ENCODE measurements at places on chromosomes 12 and 14.
A peak's percentile ranks its signal among the peaks of the same experiment; 100 is the strongest.

DNA sequence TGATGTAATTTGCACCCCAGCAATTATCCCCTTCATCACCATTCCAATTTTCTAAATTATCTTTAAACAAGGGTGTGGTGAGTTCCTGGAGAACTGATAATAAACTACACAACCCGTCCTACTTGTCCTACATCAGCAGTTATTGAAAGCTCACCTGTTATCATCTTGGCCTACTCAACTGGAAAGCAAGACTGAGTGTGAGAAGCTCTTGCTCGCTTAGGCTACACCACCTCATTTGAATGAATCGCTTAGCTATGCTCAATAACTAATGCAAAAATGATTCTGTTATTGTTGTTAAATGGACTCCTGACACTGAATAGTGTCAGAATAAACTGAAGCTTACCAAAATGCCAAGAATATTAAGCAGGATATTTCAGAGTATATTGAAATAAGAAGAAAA, 115.4 kb upstream of the BTG1 start:
- no peak for DNase-seq

GRCh38 chr14:23877111-23877510, 76.5 kb upstream of the DHRS4 start:
- no peak for DNase-seq

DNA sequence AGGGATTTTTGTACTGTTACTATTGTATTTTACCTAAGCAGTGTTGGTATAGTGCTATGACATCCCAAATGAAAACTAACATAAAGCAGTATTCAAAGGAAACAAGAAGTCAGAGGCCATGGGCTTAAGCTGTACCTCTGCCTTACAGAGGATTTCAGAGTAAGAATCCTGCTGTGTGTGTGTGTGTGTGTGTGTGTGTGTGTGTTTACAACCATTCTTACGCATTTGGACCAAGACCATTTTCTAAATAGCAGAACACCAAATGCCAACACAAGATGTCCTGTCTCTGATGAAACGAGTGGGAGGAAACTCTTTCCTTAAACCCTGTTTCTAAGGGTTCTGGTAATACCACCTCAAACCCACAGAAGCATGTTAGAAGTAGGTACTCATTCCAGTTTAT, 64.4 kb downstream of the PPP1R36 start:
- DNase-seq = peak; percentile 42

- DNase-seq = no peak
Measured at GRCh38 chr12:132170637-132171292, 26.5 kb downstream of the NOC4L start.

DNA sequence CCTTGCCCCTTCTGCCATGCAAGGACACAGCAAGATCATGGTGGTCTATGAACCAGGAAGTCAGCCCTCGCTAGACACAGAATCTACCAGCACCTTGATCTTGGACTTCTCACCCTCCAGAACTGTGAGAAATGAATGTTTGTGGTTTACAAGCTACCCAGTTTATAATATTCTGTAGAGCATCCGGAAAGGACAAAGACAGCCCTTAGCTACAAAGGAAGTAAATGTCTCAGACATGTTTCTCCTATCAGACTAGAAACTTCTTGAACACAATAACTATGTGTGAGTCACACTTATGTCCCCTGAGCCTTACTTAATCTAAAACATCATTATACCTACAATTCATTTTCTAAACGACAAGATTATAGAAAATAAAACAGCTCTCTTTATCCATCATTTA, 176.7 kb downstream of the KLHL28 start:
- DNase-seq = no peak

DNA sequence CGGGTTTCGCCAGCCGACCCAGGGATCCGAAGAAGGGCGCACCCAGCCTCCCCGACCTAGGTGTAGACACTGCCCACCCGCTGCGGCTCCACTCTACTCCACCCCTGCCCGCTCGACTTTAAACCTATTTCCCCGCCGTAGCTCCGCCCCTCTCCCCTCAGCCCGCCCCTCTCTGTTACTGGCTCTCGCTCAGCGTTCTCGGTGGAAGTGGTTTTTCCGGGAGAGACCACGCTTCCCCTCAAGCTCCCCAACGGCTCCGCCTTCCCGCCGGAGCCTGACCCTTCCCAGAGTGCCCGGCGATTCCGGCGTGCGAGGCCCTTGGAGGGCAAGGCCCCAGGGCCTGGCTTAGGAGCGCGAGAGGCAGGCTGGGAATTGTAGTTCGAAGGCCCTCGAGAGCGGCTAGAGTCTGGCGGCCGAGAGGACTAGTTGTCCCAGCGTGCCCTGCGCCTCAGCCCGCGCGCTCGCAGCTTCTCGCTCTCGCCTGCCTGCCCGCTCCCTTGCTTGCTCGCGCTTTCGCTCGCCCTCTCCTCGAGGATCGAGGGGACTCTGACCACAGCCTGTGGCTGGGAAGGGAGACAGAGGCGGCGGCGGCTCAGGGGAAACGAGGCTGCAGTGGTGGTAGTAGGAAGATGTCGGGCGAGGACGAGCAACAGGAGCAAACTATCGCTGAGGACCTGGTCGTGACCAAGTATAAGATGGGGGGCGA, at the start of gene PA2G4:
PA2G4 (plus strand) TSS at position 451 of the 706 bp plus-strand sequence; CDS start at position 630, 179 bp downstream.
- DNase-seq = peak; percentile 99

DNA sequence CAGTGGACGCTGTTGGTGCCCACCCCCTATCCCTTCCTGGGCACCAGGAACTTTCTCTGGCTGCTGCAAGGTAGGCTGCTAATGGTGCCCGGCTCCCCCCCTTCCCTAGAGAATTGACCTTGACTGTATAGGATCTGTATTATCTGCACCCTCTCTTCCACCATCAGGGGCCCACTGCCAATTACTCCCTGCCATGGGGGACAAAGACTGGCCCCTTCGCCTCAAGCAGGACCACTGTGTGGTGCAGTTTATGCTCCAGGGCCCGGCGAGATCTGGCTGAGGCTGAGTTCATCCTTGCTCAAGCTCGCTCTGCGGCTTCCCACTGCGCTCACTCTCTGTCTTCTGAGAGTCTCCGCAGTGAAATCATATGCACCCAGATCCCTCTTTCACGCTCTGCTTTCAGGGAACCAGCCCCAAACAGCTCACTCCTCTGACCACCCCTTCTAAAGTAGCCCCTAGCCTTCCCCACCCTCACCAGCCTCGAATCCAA, 95.2 kb downstream of the LGMN start:
- DNase-seq = no peak

DNA sequence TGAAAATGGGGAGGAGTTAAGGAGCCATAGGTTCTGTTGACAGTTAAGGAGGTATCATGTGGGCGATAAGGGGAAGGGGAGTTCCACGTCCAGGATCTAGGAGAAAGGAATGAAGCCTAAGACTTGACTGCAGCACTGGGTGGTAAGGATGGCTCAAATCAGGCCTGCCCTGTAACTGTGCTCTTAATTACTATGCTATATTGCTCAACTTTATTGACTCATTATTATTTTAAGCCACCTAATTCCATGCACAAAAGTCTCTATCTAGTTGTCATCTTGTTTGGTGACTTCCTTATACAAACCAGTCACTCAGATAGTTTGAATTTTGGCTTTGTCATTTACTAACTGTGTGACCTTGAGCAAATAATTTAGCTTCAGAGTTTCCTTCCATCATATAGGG, 242.1 kb upstream of the ARHGAP5 start:
- peak; percentile 9 for DNase-seq

- peak; percentile 80 for DNase-seq
Measured at GRCh38 chr14:31261859-31262731, 54.5 kb upstream of the HECTD1 start.

- DNase-seq = no peak
Measured at GRCh38 chr14:32825058-32825457, 113.6 kb upstream of the NPAS3 start.

GRCh38 chr14:34583525-34583924, 44.0 kb upstream of the EAPP start:
- no peak for DNase-seq

GRCh38 chr12:117091758-117092510, 7.3 kb downstream of the TESC start:
- DNase-seq = no peak

DNA sequence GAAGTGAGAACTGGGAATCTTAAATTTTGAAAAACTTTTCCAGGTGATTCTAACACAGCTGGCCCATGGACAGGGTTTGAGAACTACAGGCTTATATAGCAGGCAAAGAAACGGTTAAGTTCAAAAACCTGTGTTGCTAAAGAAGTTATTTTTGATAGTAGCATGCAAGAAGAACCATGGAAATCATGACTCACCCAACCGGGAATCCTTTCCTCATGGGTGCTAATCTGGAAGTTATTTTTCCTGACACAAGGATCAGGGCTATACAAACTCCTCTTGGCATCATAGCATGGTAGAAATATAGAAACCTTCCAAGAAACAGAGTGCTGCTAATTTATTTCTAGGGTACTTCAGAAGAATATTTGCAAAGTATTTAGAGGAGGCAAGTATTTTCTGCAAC, 588.7 kb downstream of the CCER1 start:
- DNase-seq = peak; percentile 41

- no peak for DNase-seq
Measured at GRCh38 chr12:101074940-101075680, 134.9 kb downstream of the SLC5A8 start.

DNA sequence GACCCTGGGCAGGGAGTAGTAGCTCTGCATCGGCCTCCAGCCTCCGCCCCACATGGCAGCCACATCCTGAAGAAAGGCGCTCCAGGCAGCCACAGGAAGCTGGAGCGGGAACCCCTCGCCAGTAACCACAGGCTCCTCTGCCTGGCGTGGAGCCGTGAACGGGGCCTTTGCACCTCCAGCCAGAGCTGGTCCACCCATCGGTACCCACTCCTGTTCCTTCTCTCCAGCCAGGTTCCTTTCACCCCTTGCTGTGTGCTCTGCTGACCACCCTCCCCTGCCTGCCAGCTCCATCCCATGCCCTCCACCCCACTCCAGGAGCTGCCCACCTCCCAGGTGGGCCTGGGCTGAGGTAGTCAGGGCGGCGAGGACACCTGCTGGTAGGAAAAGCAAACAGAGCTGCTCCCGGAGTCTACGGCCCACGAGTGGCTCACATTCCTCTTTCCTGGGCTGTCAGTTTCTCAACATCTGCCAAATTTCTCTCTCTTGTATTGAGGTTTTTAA, 2.7 kb downstream of the TGFB3 start:
- peak; percentile 73 for DNase-seq

- DNase-seq = no peak
Measured at GRCh38 chr12:103688376-103689063, 101.4 kb downstream of the STAB2 start.

GRCh38 chr14:103721334-103722120, 5.9 kb downstream of the ZFYVE21 start:
- peak; percentile 78 for DNase-seq

DNA sequence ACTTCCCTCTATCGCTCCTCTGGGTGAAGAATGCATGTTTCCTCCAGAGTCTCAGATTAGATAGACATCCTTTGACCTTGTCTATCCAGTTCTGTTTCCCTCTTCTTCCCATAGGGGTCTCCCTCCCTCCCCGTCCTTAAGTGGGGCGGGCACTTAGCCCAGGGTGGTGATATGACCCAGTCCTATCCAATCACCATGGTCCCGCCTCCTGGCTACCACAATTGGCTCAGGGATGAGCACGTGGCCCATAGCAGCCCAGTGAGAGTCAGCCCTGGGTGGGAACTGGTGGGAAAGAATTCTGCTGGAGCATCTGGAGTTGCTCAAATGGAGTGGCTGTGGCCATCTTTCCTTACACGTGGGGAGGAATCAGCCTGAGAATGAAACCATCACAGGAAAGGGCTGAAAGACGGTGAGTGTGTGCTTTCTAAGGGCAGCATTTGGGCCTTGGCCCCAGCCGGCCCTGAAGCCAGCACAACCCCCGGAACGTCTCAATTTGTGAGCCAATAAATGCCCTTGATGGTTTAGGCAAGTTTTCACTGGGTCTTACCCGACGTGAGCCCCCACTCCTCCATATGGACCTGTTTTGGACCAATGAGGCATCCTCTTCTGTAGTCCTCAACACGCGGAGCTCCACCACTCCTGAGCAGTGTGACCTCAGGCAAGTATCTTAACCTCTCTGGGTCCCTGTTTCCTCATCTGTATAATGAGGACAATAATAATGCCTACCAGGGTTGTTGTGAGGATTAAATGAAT, 14.4 kb upstream of the MLXIP start:
- DNase-seq = peak; percentile 99

GRCh38 chr14:105528586-105529318, 2.4 kb downstream of the TMEM121 start:
- DNase-seq = peak; percentile 4
